ENCODE measurements at places on chromosomes 12 and 14.

DNA sequence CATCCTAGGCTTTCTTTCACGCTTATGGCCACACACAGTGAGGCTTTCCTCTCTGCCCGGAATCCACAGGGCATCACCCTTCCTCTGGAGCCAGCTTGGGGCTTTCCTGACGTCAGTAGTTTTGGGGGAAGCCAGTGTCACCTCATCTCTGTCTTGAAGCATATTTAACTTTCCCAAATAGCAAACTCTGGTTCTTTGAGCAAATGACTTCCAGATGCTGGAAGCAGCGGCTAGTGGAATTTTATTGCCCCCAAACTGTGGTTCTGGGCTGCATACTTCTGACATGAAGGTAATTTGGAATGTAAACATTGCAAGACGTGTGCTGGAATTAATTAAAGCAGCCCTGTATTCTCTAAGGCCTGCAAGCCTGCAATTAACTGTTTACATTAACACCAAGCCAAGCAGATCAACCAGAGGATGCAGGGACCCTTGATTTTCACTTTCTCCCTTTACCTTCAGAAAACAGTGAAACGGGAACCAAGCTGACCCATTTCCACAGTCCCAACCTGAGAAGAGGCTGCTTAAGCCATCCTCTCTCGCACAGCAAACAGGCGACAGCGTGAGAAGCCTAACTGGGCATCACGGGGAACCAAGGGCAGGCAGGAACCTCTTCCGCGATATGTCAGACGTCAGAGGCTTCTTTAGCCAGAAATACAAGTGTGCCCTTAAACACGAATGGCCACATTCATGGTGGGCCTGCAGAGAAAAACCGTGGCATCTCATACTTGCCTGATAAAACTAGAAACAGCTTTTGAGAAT lies 258.4 kb downstream of the CACNA1C start:
- DNase-seq, result no peak

DNA sequence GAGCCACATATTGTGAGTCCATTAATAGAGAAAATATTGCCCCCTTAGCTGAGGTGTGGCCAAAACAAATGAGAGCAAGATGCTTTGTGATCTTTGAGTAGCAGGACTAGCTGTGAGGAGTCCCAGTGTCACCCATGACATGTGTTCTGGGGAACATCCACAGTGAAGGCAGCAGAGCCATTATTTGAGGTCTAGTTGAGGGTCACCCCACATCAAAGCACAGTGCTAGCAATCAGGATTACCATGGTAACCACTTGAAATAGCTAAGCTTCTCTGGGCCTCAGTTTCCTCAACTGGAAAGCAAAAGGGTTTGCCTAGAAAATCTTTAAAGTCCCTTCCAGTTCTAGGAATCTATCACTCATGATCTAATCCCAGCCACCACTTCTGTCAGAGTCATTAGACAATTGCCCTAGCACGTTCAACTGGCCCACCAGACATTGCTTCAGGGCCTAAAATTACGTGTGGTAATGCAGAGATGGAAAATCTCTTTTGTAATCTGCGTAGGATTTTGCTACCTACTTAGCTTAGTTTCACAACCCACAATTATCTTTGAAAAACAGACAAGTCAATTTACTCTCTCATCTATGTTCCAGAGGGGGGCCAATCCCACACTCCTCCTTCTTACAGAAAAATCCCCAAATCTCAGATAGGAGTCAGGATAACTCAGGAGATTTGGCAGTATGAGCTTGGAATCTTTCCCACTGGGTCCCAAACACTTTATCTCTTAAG lies 251.2 kb upstream of the EGLN3 start:
- DNase-seq, result no peak

- DNase-seq, result no peak
These were observed 8.7 kb upstream of the PLEKHA5 start for GRCh38 chr12:19120795-19121194.

DNA sequence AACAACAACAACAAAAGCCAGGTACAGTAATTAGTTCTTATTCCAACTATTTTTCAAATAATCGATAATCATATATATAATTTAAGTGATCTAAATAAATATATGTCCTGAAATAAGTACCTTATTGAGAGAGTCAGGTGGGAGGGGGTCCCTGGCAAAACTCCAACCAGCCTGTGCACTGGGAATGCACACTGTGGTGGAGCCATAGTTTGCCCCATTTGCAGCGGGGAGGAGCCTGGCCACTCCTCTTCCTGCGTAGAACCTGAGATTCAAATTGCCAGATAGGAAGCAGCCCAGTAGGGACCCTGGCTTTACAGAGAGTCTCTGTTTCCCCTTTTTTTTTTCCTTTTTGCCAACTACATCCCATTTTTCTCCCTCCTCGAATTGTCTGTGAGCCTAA lies 26.4 kb downstream of the CPNE8 start:
- no peak for DNase-seq

- no peak for DNase-seq
These were observed 80.0 kb downstream of the B4GALNT3 start for GRCh38 chr12:539540-540310.

- DNase-seq, result no peak
These were observed 328.2 kb downstream of the CACNA1C start for GRCh38 chr12:2380946-2381345.

DNA sequence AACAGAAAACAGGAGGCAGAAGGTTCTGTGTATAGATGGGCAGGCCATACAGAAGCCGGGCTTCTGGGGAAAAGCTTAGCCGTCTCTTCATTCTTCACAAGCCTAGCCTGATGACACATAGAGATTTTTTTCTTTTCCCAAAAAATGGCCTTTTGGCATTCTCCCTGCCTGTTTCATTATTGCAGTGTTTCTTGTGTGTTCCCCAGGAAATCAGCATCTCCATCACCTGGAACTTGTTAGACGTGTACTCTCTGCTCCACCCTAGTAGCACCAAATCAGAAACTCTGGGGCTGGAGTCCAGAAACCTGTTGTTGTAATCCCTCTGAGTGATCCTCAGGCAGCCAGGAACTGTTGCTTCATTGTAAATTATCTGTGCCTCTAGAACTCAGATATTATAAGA lies 388.1 kb downstream of the CCDC91 start:
- DNase-seq, result no peak

DNA sequence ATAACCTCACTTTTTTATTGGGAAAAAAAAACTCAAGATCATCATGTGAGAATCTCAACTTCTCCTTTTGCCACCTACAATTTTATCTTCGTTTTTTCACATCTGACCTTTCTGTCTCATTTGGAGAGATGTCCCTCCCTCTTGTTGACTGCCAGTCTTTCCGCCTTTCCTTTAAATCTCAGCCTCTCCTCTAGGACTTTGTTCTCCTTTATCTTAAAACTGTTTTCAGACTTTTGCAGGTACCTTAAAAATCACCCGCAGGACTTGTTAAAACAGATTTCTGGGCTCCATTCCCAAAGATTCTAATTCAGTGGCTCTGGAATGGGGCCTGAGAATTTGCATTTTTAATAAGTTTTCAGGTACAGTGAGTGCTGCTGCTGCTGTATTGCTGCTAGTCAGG lies 223.2 kb downstream of the NTF3 start:
- no peak for DNase-seq

GRCh38 chr12:106307181-106307580 lies 4.6 kb downstream of the TCP11L2 start:
- no peak for DNase-seq

DNA sequence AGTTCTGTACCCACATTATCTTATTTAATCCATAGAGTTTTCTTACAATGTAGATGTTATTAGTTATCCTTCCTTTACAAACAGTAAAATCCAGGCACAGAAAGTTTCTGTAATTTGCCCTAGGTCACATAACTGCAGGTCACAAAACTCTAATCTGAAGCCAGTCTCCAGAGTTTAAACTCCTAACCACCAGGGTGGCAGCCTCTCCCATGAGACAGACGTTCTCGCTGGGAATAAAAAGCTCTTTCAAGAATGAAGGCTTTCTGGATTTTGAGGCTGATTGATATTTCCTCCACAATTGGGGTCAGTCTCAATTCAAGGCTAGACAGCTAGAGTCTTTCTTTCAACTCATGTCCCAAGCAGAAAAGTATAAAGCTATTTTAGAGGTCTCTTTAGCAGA lies 95.8 kb upstream of the PLEKHG7 start:
- DNase-seq, result no peak

DNA sequence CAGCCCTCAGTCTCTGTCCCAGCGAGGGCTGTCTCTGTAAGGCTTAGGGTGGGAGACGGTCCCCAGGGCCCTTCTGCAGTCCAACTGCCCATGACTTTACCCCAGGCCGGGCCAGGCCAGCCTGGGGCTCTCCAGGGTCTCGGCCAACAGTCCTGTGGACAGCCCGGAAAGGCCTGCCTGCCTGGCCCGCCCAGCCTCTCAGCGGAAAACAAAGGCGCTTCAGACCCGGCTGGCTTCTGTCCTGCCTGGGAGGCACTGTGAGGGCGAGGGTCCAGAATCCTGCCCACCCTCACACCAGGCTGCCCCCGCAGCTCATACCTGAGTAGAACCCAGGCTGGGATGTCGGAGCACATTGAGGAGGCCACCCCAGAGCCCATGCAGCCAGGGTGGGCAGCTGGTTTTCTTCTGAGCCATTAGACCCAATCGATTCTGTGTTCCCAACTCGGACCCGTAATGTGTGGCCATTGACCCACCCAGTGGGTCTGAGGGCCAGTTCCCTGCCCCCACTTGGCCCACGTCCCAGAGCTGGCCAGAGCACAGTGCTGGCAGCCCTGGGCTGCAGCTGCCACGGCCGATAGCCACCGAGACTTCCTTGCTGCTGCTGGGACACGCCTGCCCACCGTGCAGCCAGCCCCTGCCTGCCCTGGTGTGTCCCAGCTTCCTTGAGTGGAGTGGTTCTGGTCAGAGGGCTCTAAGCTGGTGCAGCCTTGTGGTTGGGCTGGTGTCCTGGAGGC lies 1.6 kb downstream of the CRIP2 start:
- DNase-seq, result no peak

GRCh38 chr12:28149279-28149678 lies 41.0 kb upstream of the CCDC91 start:
- DNase-seq, result no peak

DNA sequence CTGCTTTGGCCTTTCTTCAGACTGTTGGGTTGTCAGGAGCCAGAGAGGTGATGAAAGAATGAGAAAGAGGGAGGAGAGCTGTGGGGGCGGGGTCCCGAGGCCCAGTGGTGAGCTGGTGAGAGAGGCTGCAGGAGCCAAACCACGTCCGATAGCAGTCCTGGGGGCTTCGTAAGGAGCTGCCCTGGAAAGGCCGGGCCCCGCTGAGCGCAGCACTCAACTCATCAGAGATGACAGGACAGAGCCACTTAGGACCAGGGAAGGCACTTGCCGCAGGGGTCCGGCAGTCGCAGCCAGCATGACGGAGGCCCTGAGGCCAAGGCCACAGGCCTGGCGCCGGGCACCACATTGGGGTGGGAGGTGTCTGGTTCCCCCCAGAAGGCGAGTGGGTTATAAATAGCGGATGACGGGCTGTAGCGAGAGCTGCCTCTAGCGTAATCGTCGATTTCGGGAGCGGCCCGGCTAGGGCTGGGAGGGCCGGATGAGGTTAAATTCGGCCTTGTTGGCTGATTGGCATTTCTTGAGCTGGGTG lies 179.0 kb downstream of the TSPAN9 start:
- DNase-seq, result no peak

DNA sequence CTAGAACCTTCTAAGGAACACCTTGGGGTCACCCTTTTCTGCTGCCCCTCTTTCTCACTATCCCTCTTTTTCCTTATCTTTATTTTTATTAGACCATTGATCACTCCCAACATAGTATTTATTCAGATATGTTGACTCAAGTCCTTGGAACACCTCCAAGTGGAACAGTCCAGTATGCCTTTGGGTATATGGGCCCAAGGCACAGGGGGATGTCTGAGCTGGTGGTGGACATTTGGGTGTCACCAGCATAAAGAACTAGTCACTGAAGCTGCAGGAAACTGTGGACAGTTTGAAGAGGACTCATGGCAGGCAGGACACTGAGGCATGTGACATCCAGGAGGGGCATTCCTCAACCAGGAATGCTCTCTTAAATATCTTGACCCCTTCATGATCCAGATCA lies 105.6 kb downstream of the VEZT start:
- DNase-seq, result no peak

DNA sequence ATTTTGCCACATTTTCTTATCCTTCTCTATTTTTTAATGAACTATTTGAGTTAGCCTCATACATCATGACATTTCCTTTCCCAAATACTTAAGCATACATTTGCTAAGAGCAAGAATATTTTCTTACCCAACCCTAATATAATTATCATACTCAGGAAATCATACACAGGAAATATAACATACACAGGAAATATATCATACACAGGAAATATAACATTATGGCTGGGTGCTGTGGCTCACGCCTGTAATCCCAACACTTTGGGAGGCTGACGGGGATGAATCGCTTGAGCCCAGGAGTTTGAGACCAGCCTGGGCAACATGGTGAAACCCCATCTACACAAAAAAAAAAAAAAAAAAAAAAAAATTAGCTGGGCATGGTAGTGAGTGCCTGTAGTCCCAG lies 4.9 kb downstream of the NCKAP1L start:
- DNase-seq, result no peak
